ENCODE measurements at places on chromosomes 11 and 22.
A peak's percentile ranks its signal among the peaks of the same experiment; 100 is the strongest.

DNA sequence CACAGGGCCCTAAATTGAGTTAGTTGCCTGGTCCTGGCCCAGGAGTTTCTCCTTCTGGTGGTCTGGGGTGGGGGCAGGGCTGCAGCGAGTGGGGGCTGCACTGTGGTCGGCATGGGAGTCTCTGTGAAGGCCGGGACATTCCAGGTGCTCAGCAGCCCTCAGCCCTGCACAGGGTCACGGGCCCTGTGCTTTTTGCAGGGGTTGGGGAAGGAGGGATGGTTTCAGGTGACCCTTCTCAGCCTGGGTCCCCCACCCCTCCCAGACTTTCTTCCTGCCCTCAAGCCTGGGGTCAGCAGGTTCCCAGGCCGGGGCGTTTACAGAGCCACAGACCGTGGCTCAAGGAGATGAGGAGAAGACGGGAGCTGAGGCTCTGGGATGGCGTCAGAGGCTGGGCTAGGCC, 7.8 kb downstream of the EMID1 start:
- DNase-seq: no peak

DNA sequence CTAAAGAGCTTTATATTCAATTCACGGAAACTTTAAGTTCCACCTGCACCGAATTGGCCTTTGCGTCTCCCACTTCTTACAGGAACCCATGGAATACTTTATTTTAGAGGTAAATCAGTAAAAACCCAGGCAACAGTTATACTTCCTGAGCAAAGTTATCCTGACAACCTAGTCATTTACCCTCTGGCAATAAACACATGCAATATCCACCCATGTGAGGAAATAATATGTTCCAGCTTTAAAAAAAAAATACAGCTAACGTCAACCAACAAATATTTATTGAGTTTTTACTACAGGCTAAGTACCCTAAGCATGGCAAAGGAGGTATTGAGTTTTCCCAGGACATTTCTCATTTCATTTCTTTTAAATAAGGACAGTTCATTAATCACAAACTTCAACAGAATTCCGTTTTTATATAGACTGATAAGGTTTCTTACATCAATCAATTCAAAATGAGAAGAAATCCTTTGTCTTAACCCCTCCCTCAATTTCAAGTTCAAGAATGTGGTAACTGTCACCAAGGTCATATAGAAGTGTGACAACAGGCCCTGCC, 38.3 kb upstream of the CCDC34 start:
- DNase-seq: no peak

GRCh38 chr11:45210846-45211245, 64.4 kb downstream of the PRDM11 start:
- no peak for DNase-seq

DNA sequence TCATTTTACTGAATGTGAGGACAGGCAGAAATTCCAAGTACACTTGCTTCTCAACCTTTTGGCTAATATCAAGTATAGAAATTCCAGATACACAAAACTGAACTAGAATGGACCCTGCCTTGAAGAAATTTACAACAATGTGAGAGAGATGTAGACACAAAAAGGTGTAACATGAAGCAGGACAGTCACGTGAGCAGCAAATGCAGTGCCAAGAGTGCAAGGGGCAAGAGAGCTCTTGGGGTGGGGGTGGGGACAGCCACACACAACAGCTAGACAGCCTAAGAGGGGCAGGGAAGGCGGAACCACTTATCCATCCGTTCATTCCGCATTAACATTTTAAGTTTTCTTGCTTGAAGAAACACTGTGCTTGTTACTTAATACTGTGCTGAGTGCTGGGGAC, 28.9 kb downstream of the PLEKHA7 start:
- DNase-seq: no peak

- DNase-seq: no peak
Measured at GRCh38 chr11:76686261-76687079, 15.9 kb upstream of the LRRC32 start.

GRCh38 chr11:17431139-17431538, 42.7 kb upstream of the KCNJ11 start:
- DNase-seq: no peak

GRCh38 chr11:127035824-127036223, 35.3 kb upstream of the KIRREL3 start:
- no peak for DNase-seq

GRCh38 chr22:22833059-22833458, 54.6 kb upstream of the IGLL5 start:
- no peak for DNase-seq

- DNase-seq: no peak
Measured at GRCh38 chr22:31958625-31959239, 14.4 kb downstream of the YWHAH start.

GRCh38 chr11:1280116-1281035, 29.1 kb downstream of the TOLLIP start:
- no peak for DNase-seq

GRCh38 chr11:4480577-4481239, 1.7 kb upstream of the OR52K1 start:
- DNase-seq: peak; percentile 36

- DNase-seq: no peak
Measured at GRCh38 chr11:118618115-118618990, 10.9 kb downstream of the PHLDB1 start.

- DNase-seq: no peak
Measured at GRCh38 chr11:75105462-75105925, 8.8 kb upstream of the OR2AT4 start.

- DNase-seq: no peak
Measured at GRCh38 chr11:131880976-131881375, 510.6 kb downstream of the NTM start.

DNA sequence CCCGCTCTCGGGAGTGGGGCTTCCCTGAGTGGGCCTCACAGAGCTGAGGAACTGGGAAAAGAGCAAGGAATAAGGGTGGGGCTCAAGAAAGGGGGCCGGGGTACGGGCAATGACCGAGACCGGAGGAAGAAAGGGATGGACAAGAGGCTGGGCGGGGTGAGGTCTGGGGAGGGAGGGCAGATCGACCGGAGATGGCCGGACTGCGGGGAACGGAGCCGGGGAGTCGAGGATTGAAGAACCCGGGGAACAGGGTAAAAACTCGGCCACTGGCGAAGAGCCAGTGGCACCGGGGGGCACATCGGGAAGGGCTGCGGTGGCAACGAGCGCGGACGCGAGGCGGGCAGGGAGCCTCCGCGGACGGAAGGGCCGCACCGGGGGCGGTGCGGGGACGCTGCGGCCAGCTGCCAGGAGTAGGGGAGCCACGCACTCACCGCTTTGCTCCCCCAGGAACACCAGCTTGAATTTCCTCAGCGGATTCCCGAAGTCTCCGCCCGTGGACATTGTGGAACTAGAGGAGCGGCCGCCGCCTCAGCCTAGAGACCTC, 667 bp downstream of the RAB6A start:
- DNase-seq: peak; percentile 25

DNA sequence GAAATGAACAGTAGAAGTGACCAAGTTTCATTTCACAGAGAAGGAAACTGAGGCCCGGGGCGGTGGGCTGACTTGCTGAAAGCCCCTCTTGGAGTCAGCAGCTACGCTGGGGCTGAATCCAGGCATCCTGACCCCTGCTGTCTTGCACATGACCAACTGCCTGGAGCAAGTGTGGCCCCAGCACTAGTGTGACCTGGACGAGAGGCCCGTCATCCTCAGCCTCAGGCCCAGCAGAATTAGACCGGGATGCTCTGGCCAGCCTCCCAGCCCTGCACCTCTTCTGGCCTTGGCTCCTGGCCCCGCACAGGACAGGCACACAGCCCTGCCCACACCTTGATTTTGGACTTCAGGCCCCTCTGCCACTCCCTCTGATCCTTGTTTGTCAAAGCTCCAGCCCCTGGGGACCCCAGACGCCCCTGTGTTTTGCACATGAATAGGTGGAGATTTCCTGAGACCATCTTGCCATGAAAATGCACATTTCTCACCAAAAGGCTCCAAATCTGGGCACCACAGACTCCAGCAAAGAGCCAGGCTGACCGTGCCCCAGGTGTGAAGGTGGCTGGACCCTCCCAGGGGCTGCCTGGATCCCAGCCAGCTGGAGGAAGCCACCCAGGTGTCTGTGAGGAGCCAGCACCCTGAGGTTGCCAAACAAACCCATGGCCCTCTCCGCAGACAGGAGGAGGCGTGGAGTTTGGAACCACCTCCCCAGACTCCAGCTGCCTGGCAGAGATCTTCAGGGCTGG, 24.9 kb downstream of the FGF4 start:
- no peak for DNase-seq

DNA sequence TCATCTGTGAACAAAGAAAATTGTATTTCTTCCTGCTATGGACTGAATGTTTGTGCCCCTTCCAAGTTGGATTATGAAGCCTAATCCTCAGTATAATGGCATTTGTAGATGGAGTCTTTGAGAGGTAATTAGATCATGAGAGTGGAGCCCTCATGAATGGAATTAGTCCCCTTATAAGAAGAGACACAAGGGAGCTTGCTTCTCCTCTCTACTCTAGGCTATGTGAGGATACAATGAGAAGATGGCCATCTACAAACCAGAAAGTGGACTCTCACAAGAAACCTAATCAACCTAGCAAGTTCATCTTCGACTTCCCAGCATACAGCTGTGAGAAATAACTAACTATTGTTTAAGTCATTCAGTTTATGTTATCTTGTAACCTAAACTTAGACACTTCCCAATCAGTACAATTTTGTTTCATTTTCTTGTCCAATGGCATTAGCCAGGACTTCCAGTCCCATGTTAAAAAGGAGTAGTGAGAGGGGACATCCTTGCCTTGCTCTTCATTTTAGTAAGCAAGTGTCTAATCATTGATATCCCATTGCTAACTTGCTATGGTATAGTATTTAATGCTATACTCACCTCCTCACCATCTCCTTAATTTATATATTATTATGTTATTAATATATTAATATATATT, 45.7 kb downstream of the PDGFD start:
- DNase-seq: no peak

DNA sequence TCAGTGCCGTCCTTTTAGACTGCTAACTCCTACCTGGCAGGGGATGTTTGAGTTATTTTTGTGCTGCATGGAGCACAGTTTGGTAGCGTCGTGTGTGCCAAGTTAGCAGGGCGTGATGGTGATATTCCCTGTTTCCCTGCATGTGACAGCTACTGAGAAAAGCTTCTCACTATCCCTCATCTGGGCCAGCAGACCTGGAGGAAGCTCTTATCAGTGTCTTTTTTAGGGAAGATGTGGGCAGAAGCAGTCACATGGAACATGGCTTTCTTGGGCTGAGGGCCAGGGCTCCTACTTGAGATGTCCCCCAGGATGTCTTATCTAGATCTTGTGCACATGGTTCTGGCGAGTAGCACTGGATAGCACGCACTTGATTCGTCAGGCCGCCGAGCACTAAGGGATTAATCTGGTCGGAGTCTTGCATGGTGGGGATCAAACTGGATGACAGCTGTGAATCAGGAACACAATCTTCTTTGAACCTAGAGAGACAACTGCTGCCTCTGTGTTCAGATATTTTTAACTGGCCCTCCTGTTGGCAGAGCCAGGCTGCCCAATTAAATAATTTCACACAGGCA, 33.8 kb downstream of the TECTA start:
- no peak for DNase-seq

GRCh38 chr11:94958121-94958696, 15.1 kb downstream of the CWC15 start:
- DNase-seq: no peak

GRCh38 chr11:110044226-110044968, 48.8 kb upstream of the ZC3H12C start:
- no peak for DNase-seq

GRCh38 chr11:78196661-78197091, 8.0 kb downstream of the USP35 start:
- DNase-seq: no peak

DNA sequence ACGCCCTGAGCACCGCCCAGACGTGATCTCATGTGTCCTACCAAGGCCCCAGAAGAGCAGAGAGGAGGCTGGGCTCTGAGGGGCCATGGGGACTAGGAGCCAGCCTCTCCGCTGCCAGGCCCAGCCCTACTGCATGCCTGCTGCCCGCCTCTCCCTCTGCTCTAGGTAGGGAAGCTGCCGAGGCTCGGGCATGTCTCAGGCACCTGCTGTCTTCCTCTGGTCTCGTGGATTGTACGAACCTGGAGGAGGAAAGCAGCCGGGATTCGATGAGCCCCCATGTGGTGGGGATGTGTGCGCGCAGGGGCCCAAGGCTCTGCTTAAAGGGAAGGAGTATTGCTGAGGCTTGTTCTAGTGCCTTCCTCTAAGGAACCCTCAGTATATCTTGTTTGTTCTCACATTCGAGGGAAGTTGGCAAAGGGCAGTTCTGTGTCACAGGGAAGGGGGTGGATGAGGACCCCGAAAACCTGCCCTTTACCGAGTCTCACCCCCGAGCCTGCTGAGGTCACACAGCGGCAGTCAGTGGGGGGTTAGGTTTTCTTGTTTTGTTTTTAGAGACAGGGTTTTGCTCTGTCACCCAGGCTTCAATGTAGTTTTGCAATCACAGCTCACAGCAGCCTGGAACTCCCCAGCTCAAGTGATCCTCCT, 21.2 kb downstream of the DAGLA start:
- no peak for DNase-seq

DNA sequence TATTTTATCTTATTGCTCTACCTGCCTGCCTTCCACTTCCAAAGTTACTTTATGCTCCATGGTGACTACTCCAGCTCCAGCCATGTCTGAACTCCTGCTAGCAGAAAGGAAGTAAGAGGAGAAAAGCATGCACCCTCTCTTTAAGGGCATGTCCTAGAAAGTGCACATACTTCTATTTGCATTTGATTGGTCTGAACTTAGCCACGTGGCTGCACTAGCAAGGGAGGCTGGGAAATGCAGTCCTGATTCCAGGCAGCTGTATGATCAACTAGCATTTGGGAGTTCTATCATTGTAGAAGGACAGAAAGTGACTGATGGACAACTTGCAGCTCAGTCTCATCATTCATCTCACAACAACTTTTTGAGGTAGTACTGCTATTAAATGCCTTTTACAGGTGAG, 515.7 kb downstream of the BUD13 start:
- DNase-seq: no peak

DNA sequence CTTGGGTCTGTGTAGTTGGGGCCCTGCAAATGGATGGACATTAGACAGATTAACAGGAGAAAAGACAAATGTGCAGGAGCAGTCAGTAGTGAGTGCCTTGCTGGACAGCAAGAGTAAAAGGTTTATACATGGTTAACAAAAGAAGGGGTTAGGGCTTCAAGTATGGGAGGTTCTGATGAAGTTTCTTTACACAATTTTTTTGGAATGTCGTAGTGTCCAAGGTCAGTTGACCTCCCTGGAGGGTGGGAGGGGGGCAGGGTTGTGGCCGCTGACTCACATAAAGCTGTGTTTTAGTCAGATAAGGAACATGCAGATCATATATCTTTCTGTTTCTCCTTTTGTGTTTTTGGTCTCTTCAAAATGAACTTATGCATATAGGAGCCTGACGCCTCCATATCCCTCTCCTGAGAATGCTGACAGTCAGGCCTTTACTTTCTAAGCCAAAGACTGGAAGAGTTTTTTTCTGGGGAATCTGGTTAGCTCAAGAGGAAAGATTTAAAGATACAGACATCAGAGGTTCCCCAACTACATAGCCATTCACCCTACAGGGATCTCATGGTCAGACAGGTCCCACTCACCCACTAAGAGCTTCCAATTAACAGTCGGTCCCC, 134.3 kb downstream of the NECTIN1 start:
- peak; percentile 63 for DNase-seq

GRCh38 chr22:47787501-47788227, 1025.2 kb downstream of the TBC1D22A start:
- no peak for DNase-seq

All from PC-9 (cell line).